Activated gamma-delta T cell (primary cell): ENCODE measurements at places on chromosomes 5 and 9.

DNA sequence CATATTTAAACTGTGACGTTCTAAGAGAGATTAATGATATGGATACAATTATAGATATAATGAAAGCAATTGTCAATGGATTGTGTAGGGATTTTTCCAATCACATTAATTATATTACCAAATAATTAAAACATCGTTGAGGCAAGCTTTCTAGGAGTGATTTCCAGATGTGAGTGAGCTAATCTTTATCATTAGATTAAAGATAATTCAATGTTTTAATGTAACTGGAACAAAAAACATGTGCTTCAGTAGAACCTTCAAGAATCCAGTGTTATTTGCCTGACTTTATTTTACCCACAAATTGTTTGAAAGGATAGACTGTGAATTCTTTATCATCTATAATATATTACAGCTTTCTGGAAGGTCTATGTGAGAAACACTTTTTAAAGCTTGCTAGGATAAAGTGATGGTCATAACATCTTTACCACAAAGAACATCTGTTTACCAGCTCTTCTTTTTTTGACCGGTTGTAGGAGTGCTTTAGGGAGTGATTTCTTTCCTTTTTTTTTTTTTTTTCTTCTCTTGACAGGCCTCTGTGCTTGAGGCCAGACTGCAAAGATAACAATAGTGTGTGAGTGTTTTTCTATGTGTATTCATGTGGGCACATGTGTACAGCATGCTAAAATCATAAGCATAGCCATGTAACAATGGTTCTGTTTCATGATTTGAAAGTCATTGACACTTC, 35.0 kb downstream of the SNCAIP start:
- no peak for DNase-seq

GRCh38 chr5:133357758-133358157, 254.6 kb downstream of the FSTL4 start:
- DNase-seq, result no peak

DNA sequence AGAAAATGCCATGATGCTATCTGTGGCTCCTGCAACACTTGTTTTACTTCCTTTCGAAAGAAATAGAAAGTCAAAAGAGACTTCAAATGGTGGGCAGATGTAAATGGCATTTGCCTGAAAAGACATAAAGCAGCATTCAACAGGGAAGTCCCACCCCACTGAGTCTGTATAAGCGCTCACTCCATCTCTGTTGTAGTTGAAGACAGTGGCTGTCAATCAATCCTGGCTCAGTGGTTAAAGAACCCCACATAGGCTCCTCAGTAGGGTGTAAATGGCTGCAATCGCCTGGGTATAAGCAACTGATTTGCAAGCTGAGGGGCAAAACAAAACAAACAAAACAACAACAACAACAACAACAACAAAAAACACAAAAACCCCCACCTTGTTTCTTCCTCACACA, 158.7 kb downstream of the EFNA5 start:
- DNase-seq, result no peak

DNA sequence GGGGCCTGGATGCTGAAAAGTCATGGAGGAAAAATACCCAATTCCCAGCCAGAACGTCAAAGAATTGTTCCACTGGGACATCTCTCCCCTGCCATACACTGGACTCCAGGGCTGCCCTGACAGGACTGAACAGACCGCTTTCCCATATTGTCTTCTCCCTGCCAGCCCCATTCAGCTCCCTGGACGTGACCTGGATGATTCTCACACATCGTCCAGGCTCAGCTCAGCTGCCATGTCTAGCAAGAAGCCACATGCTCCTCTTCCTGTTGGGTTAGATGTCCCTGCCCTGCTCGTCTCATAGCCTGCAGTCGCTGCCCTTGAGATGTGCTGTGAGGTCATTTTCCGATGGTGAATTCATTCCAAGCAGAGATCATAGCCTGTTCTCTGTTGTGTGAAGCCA, 37.4 kb downstream of the FOXI1 start:
- DNase-seq, result no peak

GRCh38 chr5:175206669-175207068, 237.3 kb downstream of the DRD1 start:
- no peak for DNase-seq

GRCh38 chr9:122095010-122095767, 2.1 kb upstream of the TTLL11 start:
- no peak for DNase-seq

- DNase-seq, result no peak
Observed at GRCh38 chr5:56774957-56775356, 40.4 kb upstream of the MAP3K1 start.

- DNase-seq, result no peak
Observed at GRCh38 chr5:73234204-73234555, 61.2 kb downstream of the TMEM174 start.

GRCh38 chr5:111299831-111300432, 75.7 kb downstream of the CAMK4 start:
- DNase-seq, result no peak

GRCh38 chr9:134604834-134605233, 36.8 kb upstream of the COL5A1 start:
- DNase-seq, result no peak

DNA sequence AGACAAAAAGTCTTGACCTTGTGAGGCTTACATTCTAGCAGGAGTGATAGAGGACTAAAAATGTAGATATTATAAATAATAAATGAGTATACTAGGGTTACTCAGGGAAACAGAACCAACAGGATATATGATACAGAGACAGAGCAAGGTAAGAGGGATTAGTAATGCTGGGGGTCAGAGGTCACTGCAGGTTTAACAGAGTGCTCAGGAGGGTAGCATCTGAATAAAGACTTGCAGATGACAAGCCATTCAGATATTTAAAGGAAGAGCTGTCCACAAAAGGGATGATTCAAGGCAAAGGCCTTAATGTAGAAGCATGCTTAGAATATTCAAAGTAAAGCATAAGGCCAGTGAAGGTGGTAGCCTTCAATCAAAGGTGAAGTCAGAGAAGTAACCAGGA, 65.6 kb upstream of the SEMA6A start:
- DNase-seq, result no peak

DNA sequence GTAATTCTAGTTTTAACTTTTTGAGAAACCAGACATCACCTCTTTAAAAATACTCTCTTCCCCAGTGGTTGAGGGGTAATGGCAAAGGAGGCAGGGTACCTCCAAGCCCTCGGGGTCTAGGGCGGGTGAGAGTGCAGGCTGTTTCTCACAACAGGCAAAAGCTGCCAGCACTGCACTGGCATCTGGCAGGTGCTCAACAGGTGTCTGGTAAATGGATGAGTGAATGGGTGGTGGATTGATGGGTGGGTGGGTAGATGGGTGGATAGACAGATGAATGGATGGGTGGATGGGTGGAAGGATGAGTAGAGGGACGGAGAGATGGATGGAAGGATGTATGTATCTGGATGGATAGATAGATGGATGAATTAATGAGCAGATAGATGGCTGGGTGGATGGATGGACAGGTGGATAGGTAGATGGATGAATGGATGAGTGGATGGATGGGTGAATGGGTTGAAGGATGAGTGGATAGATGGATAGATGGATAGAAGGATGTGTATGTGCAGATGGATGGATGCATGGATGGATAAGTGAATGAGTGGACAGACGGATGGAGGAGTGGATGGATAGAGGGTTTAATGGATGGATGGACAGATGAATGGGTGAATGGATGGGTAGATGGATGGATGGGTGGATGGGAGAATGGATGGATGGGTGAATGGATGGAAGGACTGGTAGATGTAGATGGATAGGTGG, 84.6 kb downstream of the COL5A1 start:
- DNase-seq, result no peak

- DNase-seq, result no peak
Observed at GRCh38 chr9:69463497-69464068, 138.6 kb downstream of the ENTREP1 start.
